ACHN (cell line): ENCODE measurements at places on chromosomes 3 and 15.

DNA sequence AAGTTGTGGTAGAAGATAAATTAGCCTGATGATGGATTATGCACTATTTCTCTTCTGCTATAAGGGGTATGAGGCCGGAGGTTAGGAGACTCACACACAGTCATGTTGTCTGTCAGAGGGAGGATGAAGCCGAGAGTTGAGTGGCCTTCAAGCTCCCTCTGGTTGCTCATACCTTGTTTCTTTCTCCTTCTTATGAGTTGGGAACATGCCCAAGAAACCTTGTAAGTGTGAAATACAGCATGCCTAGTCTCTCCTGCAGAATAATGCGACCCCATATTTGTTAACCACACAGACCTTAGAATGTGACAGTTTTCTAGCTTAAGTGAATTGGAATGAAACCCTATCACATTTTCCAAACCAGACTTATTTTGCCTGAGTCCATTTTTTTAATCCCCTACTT is 366.7 kb downstream of the PTPRG start:
- no peak for DNase-seq

DNA sequence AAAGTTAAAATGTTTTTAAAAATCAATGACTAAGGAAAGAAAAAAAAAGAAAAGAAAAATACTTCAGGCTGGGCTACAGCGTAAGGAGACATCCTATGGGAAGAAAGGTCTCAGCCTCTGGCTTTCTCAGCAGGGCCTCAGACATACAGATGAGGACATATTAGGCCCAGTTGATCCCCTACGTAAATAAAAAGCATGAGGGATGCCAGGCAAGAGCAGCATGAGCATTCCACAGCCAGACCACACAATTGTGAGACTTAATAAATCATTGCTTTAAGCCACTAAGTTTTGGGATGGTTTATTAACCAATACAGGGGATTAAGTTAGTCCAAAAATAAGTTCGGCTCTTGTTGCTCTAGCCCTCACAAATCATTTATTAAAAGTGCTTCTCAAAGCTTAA is 394.1 kb upstream of the NECTIN3 start:
- DNase-seq, result no peak

- no peak for DNase-seq
Measured at GRCh38 chr3:125165948-125166553, 46.5 kb downstream of the SLC12A8 start.

GRCh38 chr3:7194071-7194835 is 333.3 kb downstream of the GRM7 start:
- no peak for DNase-seq

GRCh38 chr15:67070150-67070549 is 4.7 kb downstream of the SMAD3 start:
- DNase-seq, result no peak

GRCh38 chr3:169562988-169563774 is 100.3 kb downstream of the MECOM start:
- DNase-seq, result no peak

GRCh38 chr15:32029862-32030781 is at the start of gene CHRNA7:
Gene CHRNA7 (plus strand): TSS chr15:32030515. CDS start chr15:32030595, 80 bp downstream.
- DNase-seq, result peak; percentile 41

DNA sequence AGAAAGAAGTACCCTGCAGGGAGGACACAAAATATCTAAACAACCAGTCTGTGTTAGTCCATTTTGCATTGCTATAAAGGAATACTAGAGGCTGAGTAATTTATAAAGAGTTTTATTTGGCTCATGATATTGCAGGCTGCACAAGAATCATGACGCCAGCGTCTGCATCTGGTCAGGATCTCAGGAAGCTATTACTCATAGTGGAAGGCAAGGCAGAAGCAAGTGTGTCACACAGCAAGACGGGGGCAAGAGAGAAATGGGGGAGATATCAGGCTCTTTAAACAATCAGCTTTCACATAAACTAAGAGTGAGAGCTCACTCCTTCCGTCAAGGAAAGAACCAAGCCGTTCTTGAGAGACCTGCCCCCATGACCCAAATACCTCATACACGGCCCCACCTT is 614.8 kb downstream of the ZIC1 start:
- DNase-seq, result no peak

DNA sequence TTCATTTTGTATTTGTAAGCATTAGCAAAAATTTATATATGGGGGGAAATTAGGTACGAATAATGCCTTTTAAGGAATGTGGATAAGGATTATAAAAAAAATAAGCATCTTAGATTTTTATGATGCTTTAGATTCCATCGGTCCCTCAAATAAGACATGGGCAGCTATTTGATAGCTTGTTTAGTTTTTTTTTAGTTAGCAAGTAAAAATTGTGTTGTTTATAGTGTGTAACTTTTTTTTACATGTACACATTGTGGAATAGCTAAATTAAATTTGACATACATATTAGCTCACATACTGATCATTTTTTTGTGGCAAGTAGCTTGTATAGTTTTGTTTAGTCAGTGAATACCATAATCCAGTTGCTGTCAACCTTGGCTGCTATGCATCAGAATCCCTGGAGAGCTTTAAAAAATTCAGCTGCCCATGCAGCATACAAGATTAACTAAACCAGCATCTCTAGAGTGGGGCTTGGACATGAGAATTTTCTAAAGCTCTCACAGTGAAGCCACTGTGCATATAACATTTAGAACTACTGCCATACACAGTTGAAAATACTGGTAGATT is 53.9 kb downstream of the TMOD3 start:
- no peak for DNase-seq

- peak; percentile 45 for DNase-seq
Measured at GRCh38 chr15:61835496-61836106, 224.6 kb downstream of the VPS13C start.

- no peak for DNase-seq
Measured at GRCh38 chr15:58240191-58240932, 102.2 kb downstream of the AQP9 start.

GRCh38 chr3:161050935-161051334 is 54.2 kb downstream of the B3GALNT1 start:
- DNase-seq, result no peak

DNA sequence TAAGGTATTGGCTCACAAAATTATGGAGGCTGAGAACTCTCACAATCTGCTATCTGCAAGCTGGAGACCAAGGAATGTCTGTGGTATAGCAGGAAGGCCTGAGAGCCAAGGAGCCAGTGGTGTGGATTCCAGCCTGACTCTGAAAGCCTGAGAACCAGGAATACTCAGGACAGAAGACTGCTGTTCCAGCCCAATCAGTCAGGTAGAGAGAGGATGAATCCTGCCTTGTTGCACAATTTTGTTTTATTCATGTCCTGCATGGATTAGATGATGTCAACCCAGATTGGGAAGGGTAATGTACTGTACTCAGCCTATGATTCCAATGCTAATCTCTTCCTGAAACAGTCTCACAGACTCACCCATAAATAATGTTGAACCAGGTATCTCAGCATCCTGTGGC is 312.4 kb upstream of the KCNMB2 start:
- DNase-seq, result no peak

- no peak for DNase-seq
Measured at GRCh38 chr15:71089801-71090200, 25.5 kb upstream of the THSD4 start.

DNA sequence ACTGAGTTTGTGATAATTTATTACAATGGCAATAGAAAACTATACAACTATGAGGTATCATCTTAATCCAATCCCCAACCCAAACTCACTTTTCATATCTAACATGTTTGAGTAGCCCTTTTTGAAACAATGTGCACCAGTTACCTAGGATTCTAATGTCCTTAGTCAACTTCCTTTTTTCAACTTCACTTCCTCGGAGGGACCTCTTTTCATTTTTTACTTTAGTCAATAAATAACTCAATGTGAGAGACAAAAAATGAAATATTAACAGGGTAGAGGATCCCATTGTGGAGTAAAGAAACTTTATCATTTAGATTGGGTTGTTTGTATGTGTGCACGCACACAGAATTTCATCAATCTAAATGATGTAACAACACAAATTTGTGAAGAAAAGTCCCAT is 193.6 kb upstream of the LRRC3B start:
- DNase-seq, result peak; percentile 3

DNA sequence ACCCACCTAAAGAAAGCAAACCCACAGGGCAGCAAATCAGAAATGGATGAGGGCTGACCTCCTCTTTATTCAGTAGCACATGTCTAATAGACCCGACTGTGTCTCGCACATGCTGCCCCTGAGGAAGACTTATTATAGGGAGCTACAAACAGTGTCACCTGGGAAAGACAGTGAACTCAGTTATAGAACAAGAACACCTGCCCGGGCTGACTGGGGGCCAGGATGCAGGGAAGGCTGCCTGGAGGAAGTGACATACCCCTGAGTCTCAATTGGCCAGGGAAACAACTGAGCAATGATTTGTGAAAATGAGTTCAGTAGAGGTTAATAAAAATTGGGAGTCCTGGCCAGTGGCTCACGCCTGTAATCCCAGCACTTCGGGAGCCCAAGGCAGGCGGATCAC is 78.7 kb upstream of the CGNL1 start:
- no peak for DNase-seq

DNA sequence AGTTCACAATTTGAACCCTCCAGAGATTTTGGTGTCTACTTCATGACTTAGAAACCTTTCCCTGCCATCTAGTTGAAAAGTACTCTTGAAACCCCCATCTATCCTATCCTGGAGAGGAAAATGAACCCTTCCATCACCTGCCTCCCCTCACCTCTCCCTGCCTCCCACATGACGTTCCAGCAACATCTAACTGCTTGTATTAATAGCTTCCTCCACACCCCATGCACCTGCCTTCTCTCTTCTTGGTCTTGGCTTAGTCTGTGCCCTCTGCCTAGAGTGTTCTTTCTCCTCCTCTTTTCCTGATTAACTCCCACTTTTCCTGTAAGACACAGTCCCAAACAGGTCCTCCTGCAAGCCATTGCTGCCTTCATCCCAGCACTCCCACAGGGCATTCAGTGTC is 107.8 kb downstream of the LIPC start:
- DNase-seq, result no peak

DNA sequence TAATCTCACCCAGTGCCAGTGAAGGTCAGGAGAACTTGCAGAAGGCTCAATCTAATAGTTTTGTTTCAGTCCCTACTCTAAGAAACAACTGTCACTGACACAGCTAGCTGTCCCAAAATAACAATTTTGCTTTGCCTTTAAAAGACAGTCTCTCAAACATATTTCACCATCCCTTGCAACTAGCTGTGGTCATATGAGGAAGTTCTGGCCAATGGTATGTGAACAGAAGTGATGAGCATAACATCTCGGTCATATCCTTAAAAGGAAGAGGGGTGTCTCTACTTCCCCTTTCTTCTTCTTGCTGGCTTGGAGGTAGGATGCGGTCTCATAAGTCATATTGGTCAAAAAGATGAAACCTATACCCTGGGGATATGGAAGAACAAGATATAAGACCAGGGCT is 198.1 kb downstream of the NEK10 start:
- DNase-seq, result no peak

DNA sequence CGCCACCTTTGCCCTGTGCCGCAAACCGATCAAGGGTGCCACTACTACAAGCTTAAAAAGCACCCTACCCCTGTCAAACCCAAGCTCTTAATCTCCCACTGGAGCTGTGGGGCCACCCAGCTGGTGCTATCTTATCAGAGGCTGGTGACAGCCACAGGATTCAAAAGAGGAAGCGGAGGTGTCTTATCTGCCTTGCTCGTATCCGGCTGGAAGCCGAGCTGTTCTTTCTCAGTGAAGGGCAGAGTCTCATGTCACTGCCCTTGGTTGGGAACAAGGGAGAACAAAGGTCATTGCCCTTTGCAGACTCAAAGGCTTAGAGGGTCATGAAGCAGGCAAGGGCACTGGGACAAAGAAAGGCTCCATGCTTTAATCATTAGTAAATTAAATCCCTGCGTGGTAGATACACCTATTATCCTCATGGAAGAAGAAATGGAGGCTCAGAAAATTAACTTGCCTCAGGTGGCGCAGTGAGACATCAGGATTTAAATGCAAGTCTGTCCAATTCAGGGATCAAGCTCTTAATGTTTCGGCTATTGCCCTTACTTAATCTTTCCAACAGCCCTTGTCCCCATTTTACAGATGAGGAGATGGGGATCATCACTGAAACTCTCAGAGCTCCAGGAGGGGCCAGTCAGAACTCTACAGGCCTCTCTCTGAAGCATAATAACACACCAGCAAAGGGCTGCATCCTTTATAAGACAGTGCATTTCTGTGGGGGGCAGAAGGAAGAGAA is 360.0 kb upstream of the PROK2 start:
- no peak for DNase-seq

- DNase-seq, result no peak
Measured at GRCh38 chr3:120275618-120276017, 9.4 kb downstream of the GPR156 start.

- no peak for DNase-seq
Measured at GRCh38 chr15:67157521-67158252, 92.3 kb downstream of the SMAD3 start.

- DNase-seq, result no peak
Measured at GRCh38 chr3:99902091-99902490, 84.4 kb downstream of the CMSS1 start.

GRCh38 chr3:177419904-177420601 is 222.8 kb upstream of the TBL1XR1 start:
- no peak for DNase-seq

DNA sequence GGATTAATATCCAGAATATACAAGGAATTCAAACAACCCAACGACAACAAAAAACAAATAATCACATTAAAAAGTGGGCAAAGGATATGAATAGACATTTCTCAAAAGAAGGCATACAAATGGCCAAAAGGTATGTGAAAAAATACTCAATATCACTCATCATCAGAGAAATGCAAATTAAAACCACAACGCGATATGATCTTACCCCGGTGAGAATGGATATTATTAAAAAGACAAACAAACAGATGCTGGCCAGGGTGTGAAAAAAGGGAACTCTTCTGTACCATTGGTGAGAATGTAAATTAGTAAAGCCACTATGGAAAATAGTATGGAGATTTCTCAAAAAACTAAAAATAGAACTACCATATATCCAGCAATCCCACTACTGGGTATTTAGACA is 43.5 kb upstream of the MEF2A start:
- no peak for DNase-seq

GRCh38 chr15:47603026-47603425 is 114.3 kb upstream of the SEMA6D start:
- DNase-seq, result no peak

GRCh38 chr3:58609990-58610389 is 32.8 kb upstream of the FAM107A start:
- DNase-seq, result peak; percentile 18

- DNase-seq, result peak; percentile 96
Measured at GRCh38 chr3:66500576-66501482, at the start of gene LRIG1. Gene LRIG1 (minus strand): TSS chr3:66501022. CDS start chr3:66500407, 615 bp downstream.

- DNase-seq, result peak; percentile 57
Measured at GRCh38 chr3:13091898-13092611, 18.8 kb upstream of the IQSEC1 start.

DNA sequence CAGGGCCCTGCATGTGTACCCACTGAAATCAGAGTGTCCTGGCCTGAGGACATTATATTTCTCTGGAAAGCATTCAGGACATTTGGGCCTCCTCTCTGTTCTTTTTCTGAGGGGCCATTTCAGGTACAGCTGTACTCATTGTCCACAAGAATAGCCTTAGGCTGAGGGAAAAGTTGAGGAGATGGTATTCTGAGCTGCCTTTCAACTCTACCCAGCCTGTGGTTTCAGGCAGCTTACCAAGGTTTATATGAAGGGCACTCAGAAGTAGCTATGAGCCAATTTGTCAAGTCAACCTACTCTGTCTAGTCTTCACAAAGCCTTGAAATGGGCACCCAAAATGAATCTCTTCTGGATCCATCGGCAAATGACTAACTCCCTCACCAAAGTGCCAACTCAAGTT is 9.4 kb downstream of the ATP13A4 start:
- DNase-seq, result no peak

GRCh38 chr3:147359177-147360050 is 46.9 kb downstream of the ZIC4 start:
- no peak for DNase-seq
